Lower lobe of right lung (tissue), 2 donors: ENCODE measurements at places on chromosomes 4 and X. TPM values are rescaled to one million over a fixed set of nuclear protein-coding genes. Genes with fewer than 3 reads are reported as not detected.

The SYN1 gene
- 0.44 TPM for total RNA-seq

The GLRA3 gene
- total RNA-seq: not detected

The NAP1L2 gene
- 2.1 TPM for total RNA-seq

The KLF8 gene
- total RNA-seq: 17.7 TPM

The DCX gene
- not detected for total RNA-seq

The PTCHD1 gene
- 0.83 TPM for total RNA-seq

The HERC5 gene
- total RNA-seq: 27.6 TPM

The ANXA5 gene
- 426 TPM for total RNA-seq

The PLXNA3 gene
- 49.0 TPM for total RNA-seq

The MXRA5 gene
- 7.0 TPM for total RNA-seq

- no peaks in the 10 kb centered on the region for H3K4me1 ChIP-seq
- DNase-seq: no peak
- H3K27me3 ChIP-seq: no peaks in the 10 kb centered on the region
- H3K4me3 ChIP-seq: no peak overlapping the region
- H3K36me3 ChIP-seq: no peaks in the 10 kb centered on the region
- no peak overlapping the region for H3K27ac ChIP-seq
Observed at GRCh38 chr4:169397762-169398161, 127.0 kb upstream of the SH3RF1 start.

GRCh38 chr4:91114386-91114785 lies 987.2 kb downstream of the CCSER1 start:
- DNase-seq: no peak
- H3K27me3 ChIP-seq: no peaks in the 10 kb centered on the region
- H3K4me1 ChIP-seq: no peaks in the 10 kb centered on the region
- H3K4me3 ChIP-seq: no peak overlapping the region
- H3K27ac ChIP-seq: no peak overlapping the region

DNA sequence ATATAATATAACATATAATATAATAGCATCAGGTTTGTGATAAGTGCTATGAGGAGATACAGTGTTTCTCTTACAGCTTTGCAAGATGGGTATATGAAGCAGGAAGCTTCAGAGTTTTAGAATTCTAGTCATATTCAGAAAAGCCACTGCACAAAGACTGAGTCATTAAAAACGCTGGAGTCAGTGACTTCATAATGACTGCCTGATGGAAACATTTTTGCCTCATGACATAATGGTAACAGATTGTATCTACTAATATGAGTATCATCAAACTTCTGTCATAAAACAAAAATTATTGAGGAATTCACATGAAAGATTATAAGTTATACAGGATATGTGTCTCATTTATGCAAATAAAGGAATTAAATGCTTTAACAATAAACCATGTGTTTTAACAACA lies 46.8 kb downstream of the EPHA5 start:
- H3K27me3 ChIP-seq: no peaks in the 10 kb centered on the region
- H3K36me3 ChIP-seq: no peaks in the 10 kb centered on the region
- no peak overlapping the region for H3K27ac ChIP-seq
- H3K4me1 ChIP-seq: no peaks in the 10 kb centered on the region
- no peak for DNase-seq
- no peak overlapping the region for H3K4me3 ChIP-seq

DNA sequence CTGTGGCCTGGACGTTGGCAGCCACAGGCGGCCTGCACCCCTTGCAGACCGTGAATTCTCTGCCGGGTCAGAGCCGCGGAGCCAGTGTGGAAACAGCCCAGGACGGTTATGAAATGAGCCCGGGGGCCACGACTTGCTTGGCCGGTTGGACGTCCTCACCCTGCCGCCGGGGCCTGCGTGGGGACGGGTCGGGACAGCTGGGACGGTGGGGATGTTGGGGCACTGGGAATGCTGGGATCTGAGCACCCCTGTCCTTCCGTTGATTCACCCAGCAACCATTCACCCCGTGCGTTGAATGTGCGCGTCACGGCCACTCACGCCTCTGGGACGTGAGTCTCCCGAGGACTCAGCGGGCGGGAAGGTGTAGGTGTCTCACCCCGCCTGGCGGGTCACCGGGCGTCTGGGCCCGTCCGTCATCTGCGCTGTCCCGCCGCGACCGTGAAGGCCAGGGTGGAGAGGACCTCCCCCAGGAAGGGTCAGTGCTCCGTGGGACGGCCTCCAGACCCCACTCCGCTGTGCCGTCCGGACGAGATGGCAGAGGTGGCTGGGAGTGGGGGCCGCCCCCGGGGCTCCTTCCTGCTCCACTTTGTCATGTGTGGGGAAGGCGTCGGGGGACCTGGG lies 4.5 kb upstream of the PLCXD1 start:
- peaks cover 19% of the 10 kb centered on the region for H3K4me1 ChIP-seq
- H3K4me3 ChIP-seq: peak overlapping the region; percentile 79
- peak; percentile 77 for DNase-seq
- peak overlapping the region; percentile 67 for H3K27ac ChIP-seq
- no peaks in the 10 kb centered on the region for H3K27me3 ChIP-seq
- H3K36me3 ChIP-seq: no peaks in the 10 kb centered on the region

DNA sequence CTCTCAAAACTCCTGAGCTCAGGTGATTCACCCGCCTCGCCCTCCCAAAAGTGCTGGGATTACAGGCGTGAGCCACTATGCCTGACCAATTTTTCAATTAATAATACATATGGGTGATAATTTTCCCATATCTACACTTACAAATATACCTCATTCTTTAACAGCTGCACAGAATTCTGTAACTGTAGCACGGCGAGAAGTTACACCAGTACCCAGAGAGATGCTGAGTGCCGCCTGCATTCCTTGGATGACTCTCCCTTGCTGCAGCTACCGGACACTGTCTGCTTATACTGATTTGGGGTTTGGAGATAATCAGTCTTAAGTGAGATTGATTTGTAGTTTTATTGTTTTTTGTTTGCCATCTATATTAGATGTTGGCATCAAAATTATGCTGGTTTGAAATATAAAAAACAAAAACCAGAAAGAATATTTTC lies 5.8 kb downstream of the TIFA start:
- peak overlapping the region; percentile 31 for H3K4me3 ChIP-seq
- H3K36me3 ChIP-seq: peaks cover 9% of the 10 kb centered on the region
- H3K27me3 ChIP-seq: no peaks in the 10 kb centered on the region
- H3K4me1 ChIP-seq: peaks cover 28% of the 10 kb centered on the region
- DNase-seq: no peak
- H3K27ac ChIP-seq: peak overlapping the region; percentile 32

GRCh38 chr4:99414401-99414800 lies 20.7 kb downstream of the ADH7 start:
- H3K4me1 ChIP-seq: no peaks in the 10 kb centered on the region
- no peak overlapping the region for H3K27ac ChIP-seq
- H3K36me3 ChIP-seq: no peaks in the 10 kb centered on the region
- no peak for DNase-seq
- H3K27me3 ChIP-seq: no peaks in the 10 kb centered on the region

DNA sequence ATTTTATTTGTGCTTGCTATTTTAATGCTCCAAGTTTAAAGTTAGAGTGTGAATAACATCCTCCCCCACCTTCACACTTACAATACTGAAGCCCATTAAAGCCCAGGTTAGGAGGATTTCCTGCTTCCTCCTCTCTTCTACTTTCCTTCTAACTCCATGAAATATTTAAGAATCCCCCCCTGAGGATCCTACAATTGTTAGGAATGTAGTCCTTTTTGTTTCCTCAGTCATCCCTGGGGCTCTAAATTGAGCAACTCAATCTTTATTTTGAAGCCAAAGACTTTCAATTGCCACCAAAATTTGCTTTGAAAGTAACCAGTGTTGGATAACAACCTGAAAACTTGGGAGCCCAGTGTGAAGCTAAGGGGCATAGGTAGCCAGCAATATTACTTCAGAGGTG lies 276.9 kb downstream of the FAM47A start:
- H3K36me3 ChIP-seq: no peaks in the 10 kb centered on the region
- no peak overlapping the region for H3K4me3 ChIP-seq
- no peak overlapping the region for H3K27ac ChIP-seq
- no peak for DNase-seq

DNA sequence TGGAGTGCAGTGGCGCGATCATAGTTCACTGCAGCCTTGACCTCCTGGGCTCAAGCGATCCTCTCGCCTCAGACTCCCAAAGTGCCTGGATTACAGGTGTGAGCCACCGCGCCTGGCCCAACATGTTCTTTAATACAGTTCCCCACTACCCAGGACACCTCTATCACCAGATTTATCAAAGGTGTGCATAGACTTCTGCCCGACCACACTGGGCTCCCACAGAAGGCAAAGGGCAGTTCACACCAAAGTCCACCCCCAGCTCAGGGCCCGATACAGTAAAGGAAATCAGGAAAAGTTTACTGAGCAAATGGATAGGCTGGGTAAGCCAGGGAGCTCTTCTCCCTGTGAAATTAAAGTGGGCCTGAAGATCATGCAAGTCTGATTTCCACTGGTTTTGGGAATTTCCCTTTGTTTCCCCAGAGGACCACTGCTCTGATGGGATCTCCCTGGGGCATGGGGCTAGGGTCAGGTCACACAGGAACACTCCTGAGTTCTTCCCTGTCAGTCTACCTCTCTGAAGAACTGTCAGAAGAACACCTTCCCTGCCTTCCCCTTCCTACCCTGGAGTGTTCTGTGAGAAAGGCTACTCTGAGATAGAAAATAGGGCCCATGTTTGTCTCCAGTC lies 17.7 kb upstream of the PIM2 start:
- H3K27me3 ChIP-seq: no peaks in the 10 kb centered on the region
- no peak for DNase-seq
- H3K36me3 ChIP-seq: peaks cover 38% of the 10 kb centered on the region
- peaks cover 34% of the 10 kb centered on the region for H3K4me1 ChIP-seq

DNA sequence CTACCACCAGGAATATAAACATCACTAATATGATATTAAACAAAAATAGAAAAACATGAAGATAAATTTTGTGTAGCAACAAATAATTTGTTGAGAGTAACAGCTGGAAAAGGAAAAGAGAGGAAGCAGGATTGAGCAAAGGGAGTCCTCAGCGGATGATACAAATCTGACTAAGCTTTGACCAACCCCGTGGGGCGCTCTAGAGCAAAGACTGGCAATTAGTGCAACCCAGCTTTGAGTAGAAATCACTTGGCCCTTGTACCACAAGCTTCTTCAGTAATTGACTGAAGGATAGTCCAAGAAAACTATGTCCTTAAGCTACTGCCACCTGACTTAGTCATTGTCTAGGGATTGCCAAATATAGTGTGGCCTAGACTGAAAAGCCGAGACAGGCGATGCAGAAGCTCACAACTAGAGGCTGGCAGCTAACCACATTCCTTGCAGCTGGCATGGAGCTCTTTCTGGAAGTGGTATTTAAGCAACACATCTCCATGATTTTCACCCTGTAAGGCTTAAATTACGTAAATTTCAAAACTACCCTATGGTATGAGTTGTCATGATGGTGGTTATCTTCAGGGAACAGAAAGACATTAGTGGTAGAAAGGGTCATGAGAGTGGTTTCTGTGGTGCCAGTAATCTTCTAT lies 396.0 kb downstream of the PDGFC start:
- no peaks in the 10 kb centered on the region for H3K27me3 ChIP-seq
- no peak overlapping the region for H3K4me3 ChIP-seq
- no peak overlapping the region for H3K27ac ChIP-seq
- no peaks in the 10 kb centered on the region for H3K36me3 ChIP-seq
- DNase-seq: no peak

DNA sequence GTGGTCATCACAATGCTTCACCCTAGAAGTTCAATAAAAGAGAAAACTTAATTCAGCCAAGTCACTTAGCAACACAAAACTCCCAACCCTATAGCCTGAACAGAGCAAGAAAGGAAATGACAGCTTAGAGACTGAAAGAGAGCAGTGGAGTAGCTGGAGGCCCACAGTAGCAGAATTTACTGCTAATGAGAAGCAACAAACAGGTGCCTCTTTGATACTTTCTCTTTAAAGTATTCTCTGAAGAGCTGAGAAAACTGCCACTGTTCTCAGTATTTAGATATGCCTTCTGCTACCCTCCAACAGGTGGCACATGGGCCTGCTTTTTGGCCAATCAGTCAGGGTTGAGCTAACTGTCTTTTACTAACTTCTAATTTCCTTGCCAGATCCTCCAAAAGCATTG lies 240.0 kb downstream of the GPC3 start:
- DNase-seq: no peak
- no peaks in the 10 kb centered on the region for H3K4me1 ChIP-seq
- H3K4me3 ChIP-seq: no peak overlapping the region
- H3K27me3 ChIP-seq: no peaks in the 10 kb centered on the region

GRCh38 chr4:5954056-5954760 lies 61.3 kb upstream of the CRMP1 start:
- H3K4me1 ChIP-seq: peaks cover 5% of the 10 kb centered on the region
- DNase-seq: no peak
- H3K27me3 ChIP-seq: peaks cover 13% of the 10 kb centered on the region

GRCh38 chrX:1600406-1601050 lies 9.1 kb downstream of the AKAP17A start:
- peaks cover 77% of the 10 kb centered on the region for H3K36me3 ChIP-seq
- no peak overlapping the region for H3K4me3 ChIP-seq
- DNase-seq: no peak
- H3K4me1 ChIP-seq: no peaks in the 10 kb centered on the region
- H3K27ac ChIP-seq: no peak overlapping the region

DNA sequence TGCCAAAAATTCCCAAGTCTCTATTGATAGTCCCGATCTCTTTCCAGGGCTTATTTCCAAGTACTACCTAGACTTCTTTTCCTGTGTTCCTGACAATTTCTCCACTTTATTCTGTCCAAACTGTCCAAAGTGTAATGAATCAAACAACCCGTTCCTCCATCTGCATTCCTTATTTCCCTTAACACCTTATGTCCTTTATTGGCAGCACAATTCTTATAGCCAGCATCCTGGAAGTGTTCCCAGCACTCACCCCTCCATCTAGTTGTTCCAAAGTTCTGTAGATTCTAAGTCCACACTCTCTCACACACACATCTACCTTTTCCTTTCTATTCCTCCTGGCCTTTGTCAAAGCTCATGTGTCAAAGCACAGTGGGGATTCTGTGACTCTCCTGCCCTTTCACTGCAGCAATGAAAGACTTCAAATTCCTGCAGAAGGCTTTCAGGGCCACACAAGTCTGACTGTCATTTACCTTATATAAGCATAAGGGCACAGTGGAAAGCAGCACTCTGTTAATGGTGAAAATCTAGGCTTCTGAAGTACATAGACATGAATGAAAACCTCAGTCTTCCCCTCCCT lies 22.1 kb downstream of the LIMCH1 start:
- no peak overlapping the region for H3K4me3 ChIP-seq
- no peaks in the 10 kb centered on the region for H3K27me3 ChIP-seq
- DNase-seq: no peak
- H3K4me1 ChIP-seq: peaks cover 13% of the 10 kb centered on the region
- H3K36me3 ChIP-seq: no peaks in the 10 kb centered on the region

- H3K27ac ChIP-seq: no peak overlapping the region
- H3K4me3 ChIP-seq: no peak overlapping the region
- H3K4me1 ChIP-seq: no peaks in the 10 kb centered on the region
- H3K27me3 ChIP-seq: no peaks in the 10 kb centered on the region
- H3K36me3 ChIP-seq: no peaks in the 10 kb centered on the region
Observed at GRCh38 chrX:105876658-105877057, 54.3 kb downstream of the NRK start.

GRCh38 chrX:916230-916599 lies 285.6 kb downstream of the SHOX start:
- no peak overlapping the region for H3K4me3 ChIP-seq
- H3K27me3 ChIP-seq: no peaks in the 10 kb centered on the region
- no peaks in the 10 kb centered on the region for H3K4me1 ChIP-seq
- H3K27ac ChIP-seq: no peak overlapping the region

GRCh38 chrX:70386235-70386634 lies 36.9 kb upstream of the GDPD2 start:
- H3K27ac ChIP-seq: no peak overlapping the region
- H3K36me3 ChIP-seq: no peaks in the 10 kb centered on the region
- H3K4me1 ChIP-seq: no peaks in the 10 kb centered on the region
- no peak overlapping the region for H3K4me3 ChIP-seq
- DNase-seq: no peak
- H3K27me3 ChIP-seq: no peaks in the 10 kb centered on the region

GRCh38 chrX:26146024-26146423 lies 7.9 kb downstream of the MAGEB18 start:
- no peak overlapping the region for H3K4me3 ChIP-seq
- no peaks in the 10 kb centered on the region for H3K36me3 ChIP-seq
- H3K27ac ChIP-seq: no peak overlapping the region
- H3K4me1 ChIP-seq: no peaks in the 10 kb centered on the region
- no peak for DNase-seq
